RPMI8226 (cell line): ENCODE measurements at places on chromosomes 6 and 20.

DNA sequence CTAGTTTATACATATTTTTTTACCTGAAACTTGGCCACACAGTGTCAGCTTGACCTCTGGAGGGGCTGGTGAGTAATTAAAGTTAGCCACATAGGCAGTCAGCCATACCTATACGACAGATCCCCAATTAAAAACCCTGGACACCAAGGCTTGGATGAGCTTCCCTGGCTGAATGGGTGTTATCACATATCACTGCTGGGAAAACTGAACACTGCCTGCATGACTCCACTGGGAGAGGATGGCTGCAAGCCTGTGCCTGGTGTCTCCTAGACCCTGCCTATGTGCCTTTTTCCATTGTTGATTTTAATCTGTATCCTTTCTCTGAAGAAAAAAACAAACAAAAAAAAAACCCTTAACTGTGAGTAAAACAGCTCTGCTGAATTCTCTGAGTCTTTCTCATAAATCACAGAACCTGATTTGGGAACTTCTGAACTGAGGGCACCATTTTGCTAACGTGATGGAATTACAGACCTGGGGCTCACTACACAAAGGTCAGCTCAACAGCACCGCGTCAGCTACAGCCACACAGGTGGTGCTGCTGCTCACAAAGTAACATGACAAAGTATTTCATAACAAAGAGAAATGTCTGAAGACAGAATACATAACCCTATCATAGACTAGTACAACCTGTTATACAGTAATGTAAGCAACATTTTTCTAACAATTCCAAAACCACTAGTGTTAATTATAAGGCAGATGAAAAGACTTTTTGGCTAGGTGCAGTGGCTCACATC, 97.0 kb downstream of the SLC23A2 start:
- no peak for DNase-seq

- no peak for DNase-seq
These were observed 21.5 kb upstream of the PPP1R3G start for GRCh38 chr6:5063617-5064016.

GRCh38 chr6:73515204-73515655, 5.6 kb downstream of the EEF1A1 start:
- peak; percentile 71 for DNase-seq

DNA sequence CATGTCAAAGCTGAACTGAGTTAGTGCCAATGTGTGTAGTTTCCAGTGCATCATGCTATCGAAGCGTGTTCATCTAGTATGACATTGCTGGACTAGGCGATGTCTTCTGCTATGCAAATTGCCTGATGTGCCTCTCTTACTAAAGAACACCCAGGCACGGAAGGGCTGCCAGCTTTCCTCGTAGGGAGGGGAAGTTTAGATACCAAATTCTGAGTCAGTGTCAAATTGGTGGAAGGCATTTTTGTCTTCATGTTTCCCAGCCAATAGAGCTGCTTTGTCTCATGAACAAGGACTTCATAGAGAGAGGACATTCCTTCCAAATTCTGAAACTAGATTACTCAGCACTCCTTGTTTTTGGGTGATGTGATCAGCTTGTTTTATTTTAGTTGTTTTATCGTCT, 320.1 kb downstream of the BTBD3 start:
- DNase-seq = peak; percentile 15

GRCh38 chr6:130965656-130966055, 97.4 kb downstream of the EPB41L2 start:
- DNase-seq = no peak

DNA sequence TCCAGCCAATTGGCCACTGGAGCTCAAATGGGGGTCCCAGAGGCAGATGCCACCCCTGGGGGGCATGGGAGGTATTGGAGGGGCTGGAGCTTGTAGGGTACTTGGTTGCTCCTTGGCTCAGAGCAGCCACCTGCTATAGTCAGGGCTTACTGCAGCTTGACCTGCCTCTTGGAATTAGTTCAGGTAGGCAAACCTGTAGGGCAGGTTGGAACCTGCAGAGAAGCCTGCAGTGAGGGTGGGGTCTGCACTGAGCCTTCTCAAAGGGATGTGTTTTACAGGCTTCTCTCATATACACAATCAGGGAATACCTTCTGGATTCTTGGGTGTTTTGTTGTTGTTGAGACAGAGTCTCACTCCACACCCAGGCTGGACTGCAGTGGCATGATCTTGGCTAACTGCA, 94.2 kb upstream of the MYL9 start:
- no peak for DNase-seq

GRCh38 chr20:58656831-58657230, 5.7 kb downstream of the STX16 start:
- no peak for DNase-seq

DNA sequence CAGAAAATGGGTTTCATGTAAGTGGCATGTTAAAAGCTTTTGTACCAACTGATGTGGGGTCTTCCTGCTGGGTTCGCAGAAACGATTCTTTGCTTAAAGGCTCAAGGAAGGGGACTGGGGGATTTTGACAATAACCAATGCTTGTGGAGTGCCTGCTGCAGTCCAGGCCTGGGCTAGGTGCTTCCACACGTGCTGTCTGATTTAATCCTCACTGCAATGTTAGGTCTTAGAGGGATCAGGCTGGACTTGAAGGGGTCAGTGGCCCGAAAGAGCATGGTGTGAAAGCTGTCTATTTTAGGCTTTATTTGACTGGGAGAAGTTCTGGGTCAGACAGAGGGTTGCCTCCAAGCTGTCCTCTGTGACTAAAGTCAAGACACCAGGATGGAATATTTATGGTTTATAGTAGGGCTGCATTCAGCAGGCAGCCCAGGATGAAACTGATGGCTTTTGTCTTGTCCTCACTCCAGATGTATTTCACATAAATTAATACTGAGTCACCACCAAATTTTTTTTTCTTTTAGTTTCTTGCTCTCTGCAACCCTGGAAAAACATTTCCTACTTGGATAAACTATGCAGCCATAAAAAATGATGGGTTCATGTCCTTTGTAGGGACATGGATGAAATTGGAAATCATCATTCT, 219.1 kb downstream of the ZMYND8 start:
- DNase-seq = no peak

- DNase-seq = no peak
These were observed 125.0 kb upstream of the LAMP5 start for GRCh38 chr20:9389346-9389745.

DNA sequence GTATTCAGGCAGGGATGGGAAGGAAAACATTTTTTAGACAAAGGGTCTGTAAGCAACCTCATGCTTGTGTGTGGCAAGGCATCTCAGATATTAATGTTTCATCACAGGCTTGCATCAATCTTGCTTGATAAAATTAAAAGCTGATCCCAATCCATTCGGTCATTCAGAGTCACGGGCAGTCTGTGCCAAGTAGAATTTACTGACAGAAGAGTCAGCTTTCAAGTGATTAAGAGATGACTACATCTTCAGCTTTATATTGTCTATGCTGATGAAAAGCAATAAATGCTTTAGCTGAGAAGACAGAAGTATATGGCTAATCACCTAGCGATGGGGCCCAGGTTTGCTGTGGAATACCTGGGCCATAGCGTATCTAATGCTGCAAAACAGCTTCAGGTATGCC, 3.5 kb downstream of the PLEKHG1 start:
- DNase-seq = no peak

- DNase-seq = no peak
These were observed 54.4 kb upstream of the BHLHE23 start for GRCh38 chr20:63061051-63061770.

DNA sequence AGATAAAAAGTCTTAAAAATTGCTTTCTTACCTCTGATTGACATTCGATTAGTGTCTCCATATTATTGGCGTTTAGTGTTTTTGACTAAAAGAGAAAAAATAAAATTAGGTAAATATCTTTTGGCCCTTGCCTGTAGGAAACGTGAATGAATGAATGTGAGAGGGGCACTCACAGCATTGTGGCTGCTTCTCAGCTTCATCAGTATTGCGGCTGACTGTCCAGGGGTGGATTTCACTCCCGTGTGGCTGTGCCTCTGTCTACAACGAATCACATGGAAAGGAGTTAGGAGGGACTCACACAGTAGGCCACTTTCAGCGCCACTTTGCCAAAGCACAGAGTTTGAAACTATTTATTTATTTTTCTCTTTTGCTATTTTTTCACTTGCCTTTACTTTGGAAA, 844 bp downstream of the TAGAP start:
- no peak for DNase-seq

GRCh38 chr6:44011350-44011920, 115.8 kb downstream of the MRPL14 start:
- DNase-seq = no peak

- DNase-seq = no peak
These were observed 53.3 kb downstream of the SLC23A2 start for GRCh38 chr20:4947817-4948559.

GRCh38 chr20:23121751-23122320, 35.7 kb upstream of the CD93 start:
- no peak for DNase-seq

- DNase-seq = no peak
These were observed 1112.3 kb upstream of the CITED2 start for GRCh38 chr6:140486450-140487361.

GRCh38 chr6:67496191-67496590, 1138.9 kb upstream of the ADGRB3 start:
- DNase-seq = no peak

DNA sequence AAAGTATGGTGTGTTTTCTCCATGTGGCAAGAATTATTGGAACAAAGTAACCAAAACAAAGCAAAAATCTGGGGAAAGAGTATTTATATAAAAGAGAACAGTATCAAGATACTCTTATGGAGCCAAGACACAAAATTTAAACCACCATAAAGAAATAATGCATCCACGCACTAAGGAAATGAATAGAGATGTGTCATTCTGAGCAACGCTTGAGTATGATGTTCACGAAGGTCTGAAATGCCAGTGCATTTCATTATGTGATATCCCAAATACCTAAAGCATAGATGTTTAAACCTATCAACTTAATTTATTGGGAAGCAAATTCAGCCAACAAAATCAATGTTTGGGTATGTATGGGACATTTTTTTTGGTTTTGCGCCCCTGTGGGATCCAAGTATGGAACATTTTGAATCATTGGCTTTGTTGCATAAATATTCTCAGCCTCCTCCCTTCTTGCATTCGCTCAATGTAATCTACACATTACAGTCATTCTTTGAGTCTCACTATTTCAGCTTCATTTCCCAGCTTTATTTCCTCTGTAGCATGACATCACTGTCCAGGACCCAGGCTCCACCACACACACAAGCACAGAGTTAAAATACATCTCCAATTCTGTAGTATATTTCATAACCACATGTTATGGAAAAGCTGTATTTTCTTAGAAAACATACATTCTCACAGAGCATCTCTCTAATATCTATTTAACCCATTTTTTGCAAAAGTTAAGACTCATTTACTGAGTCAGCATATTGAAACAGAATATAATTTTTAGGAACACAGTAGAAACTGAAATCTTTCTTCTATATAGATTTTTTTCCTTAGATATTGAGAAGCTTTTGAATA, 11.6 kb upstream of the MOXD1 start:
- DNase-seq = no peak
